Smooth muscle cell of the pulmonary artery (primary cell): ENCODE measurements at places on chromosomes 3 and 15. TPM values are rescaled to one million over a fixed set of nuclear protein-coding genes. Genes with fewer than 3 reads are reported as not detected.

The EFHB gene
- 0.63 and 0.72 TPM in 2 replicates for total RNA-seq

The RAD54L2 gene
- total RNA-seq = 15.4 and 15.9 TPM in 2 replicates

The NRG4 gene
- total RNA-seq = 0.17 and 0.20 TPM in 2 replicates

The GOLIM4 gene
- 64.3 and 72.7 TPM in 2 replicates for total RNA-seq

The ACSBG1 gene
- total RNA-seq = not detected in 2 replicates

The KIF23 gene
- total RNA-seq = 8.6 and 12.8 TPM in 2 replicates

The GOLGA8J gene
- not detected in 2 replicates for total RNA-seq

The SLC27A2 gene
- 0.26 TPM in 1 of 2 replicates, not detected in the other for total RNA-seq

The LDHAL6B gene
- not detected in 2 replicates for total RNA-seq

The GOLGA6L6 gene
- total RNA-seq = not detected in 2 replicates

The TUSC7 gene
- total RNA-seq = not detected in 2 replicates

The INSYN1 gene
- total RNA-seq = 1.3 and 3.3 TPM in 2 replicates

The SYNM gene
- total RNA-seq = 23.4 and 24.0 TPM in 2 replicates

The WDR76 gene
- total RNA-seq = 3.8 and 6.5 TPM in 2 replicates

The GOLGA8B gene
- 14.3 and 28.7 TPM in 2 replicates for total RNA-seq

The CHRM5 gene
- total RNA-seq = 0.07 TPM in 1 of 2 replicates, not detected in the other

The C3orf22 gene
- not detected in 2 replicates for total RNA-seq

The THAP10 gene
- 1.7 TPM in 2 replicates for total RNA-seq

The FBXO40 gene
- not detected in 2 replicates for total RNA-seq

The GPR149 gene
- not detected in 2 replicates for total RNA-seq
